Cerebellum (tissue), 4 donors: ENCODE measurements at places on chromosomes 5 and 9. TPM values are rescaled to one million over a fixed set of nuclear protein-coding genes. Genes with fewer than 3 reads are reported as not detected.

The CTSL gene
- 28.9 TPM for total RNA-seq

The SV2C gene
- total RNA-seq, result 9.3 TPM

The GMCL2 gene
- total RNA-seq, result not detected

The DNAH5 gene
- 2.6 TPM for total RNA-seq

The TAF11L4 gene
- total RNA-seq, result not detected
